ENCODE measurements at places on chromosomes 7 and 10.

DNA sequence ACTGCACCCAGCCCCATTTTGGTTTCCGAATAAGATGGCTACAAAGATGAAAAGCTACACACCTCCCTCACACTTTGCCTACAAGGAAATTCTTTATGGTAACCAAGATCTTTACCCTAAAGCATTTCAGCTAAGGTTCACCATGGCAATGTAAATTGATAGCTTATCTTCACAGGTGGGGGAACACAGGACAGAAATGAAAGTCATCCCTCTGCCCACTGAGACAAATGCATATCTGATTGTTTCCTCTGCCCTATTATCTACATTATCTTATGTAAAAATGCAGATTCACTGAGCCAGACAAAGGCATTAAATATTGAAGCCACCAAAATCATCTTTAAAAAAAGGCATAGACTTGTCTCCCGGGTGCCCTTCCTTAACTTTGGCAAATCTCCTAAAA is 3.2 kb upstream of the TMEM139 start:
- DNase-seq, result no peak

DNA sequence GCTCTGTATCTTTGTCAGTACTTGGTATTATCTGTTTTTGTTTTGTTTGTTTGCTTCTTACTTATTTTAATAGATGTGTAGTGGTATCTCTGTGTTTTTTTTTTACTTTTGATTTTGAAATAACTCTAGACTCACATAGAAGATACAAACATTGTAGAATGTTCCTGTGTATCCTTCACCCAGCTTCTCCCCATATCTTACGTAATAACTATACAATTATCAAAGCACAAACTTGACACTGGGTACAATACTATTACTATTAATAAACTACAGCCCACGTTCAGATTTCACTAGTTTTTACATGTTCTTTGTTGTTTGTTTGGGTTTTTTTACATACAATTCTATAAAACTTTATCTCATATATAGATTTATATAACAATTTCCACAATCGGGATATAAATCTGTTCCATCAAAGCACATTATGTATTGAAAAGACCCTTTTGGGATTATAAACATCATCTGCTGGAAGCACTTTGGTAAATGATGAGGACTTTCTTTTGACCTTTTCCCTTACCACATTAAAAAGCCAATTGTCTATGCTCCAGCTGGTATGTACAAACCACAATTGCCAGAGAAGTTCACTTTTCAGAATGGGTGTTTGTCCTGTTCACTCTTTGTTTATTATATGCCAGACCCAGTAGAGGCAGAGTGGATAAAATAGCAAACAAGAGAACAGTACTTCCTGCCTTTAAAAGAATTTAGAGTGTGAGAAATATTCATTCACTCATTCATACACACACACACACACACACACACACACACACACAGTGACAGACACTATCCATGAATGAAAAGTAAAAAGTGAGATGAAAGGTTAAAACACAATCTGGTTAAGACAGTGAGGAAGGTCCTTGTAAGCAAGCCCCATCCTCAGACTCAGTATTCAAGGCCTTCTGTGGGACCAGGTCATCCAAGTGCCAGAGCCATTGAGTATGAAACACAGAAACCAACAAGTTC is 113.0 kb downstream of the SGMS1 start:
- no peak for DNase-seq

DNA sequence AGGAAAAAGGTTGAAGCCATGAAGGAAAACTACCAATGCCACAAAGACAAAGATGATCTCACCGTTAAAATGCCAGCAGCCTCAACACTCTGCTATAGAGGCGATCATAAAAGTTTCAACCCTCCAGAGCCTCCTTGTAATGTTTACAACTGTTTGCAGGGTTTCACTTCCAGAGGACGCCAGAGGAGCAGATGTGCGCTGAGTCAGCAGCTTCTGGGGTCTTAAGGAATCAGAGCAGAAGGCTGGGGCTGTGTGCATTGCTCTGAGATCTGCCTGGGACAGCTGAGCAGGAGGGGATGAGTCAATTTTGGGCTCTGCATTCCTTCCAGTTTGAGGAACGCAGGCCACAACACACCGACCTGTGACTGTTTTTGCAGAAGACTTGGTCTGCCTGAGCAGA is 98.3 kb downstream of the TMEM130 start:
- DNase-seq, result no peak

DNA sequence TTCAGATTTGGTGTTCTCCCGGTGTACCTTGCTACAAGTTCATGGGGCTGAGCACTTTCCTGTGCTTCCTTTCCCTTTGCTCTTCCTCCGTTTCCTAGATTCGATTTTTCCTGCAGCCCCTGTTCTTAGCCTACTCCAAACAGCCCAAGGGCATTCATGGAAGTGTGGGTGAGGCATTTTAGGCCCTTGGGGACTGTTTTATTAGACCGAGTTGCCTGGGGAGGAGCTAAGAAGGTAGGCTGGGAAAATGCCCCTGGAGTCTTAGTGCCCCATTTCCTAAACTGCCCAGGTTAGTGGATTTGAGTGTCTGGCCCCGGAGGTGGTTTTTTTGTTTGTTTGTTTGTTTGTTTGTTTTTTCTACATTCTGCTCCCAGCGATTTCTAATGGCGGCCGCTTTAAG is 1.8 kb downstream of the LRMDA start:
- no peak for DNase-seq

GRCh38 chr10:59177031-59177797 is 771 bp downstream of the PHYHIPL start:
- no peak for DNase-seq

- no peak for DNase-seq
Measured at GRCh38 chr10:110893559-110894179, 21.9 kb downstream of the PDCD4 start.

DNA sequence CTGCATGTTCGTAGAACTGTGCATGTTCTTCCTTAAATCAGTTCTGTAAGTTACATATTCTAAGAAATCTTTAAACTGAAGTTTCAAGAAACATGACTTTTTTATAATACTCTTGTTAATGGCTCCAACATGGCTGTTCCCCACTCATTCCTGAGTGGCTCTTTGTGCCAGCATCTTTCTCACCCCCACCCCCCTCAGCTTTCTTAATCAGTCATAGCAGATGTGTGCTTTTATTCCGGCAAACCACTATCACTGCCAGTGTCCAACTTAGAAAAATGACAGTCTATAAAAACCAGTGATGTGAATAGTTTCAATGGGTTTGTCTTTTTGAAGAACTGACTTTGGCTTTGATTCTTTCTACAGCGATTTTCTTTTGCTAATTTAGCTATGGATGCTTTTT is 37.6 kb downstream of the PITRM1 start:
- DNase-seq, result no peak

DNA sequence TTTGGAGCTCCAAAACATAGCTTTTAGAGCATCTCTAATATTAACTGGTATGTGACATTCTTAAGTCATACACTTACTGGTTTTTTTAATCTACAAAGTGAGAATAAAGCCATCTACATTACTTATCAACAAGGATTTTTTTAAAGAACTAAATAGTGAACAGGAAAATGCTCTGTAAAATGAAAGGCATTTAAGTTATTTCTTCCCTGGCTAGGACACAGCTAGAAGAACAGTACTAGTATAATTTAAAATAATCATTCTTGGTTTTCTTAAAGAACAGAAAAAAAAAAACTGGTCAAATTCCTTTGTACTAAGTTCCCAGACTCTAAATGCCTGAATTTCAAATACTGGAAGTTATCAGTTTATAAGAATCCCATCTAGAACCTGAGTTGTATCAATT is 139.5 kb downstream of the SRPK2 start:
- DNase-seq, result no peak

- DNase-seq, result no peak
Measured at GRCh38 chr7:155191901-155192478, 105.7 kb upstream of the INSIG1 start.

- DNase-seq, result no peak
Measured at GRCh38 chr10:77325233-77325537, 312.4 kb downstream of the KCNMA1 start.

GRCh38 chr7:153943457-153943856 is 108.7 kb upstream of the DPP6 start:
- no peak for DNase-seq

- DNase-seq, result no peak
Measured at GRCh38 chr10:91540733-91541132, 92.1 kb downstream of the PPP1R3C start.

DNA sequence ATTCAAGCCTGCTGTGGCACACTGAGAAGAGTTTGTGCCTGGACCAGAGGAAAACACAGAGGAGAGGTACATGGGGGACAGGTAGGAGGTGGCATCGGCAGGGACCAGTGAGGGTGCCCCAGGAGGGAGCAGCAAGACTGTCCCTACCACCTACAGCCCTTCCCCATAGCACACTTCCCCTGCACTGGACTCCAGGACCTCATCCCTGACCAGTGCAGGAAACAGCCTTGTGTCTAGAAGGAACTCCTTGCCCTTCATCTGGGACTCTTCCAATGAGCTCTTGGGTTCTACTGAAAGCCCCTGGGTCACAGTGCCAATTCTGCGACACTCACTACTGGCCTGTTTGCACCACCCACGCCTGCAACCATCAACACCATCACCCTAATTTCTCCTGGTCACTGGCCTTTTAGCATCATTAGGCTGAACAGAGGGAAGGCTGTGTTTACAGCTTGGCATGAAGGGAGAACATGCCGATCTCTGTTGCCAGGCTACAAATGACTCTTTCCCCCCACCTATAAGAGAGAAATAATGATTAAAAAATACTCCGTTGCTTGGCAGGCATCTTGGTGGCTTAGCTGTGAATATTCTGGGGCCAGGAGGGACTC is 371.9 kb upstream of the ZMIZ1 start:
- no peak for DNase-seq

GRCh38 chr7:148241700-148242293 is 348.8 kb upstream of the C7orf33 start:
- no peak for DNase-seq

DNA sequence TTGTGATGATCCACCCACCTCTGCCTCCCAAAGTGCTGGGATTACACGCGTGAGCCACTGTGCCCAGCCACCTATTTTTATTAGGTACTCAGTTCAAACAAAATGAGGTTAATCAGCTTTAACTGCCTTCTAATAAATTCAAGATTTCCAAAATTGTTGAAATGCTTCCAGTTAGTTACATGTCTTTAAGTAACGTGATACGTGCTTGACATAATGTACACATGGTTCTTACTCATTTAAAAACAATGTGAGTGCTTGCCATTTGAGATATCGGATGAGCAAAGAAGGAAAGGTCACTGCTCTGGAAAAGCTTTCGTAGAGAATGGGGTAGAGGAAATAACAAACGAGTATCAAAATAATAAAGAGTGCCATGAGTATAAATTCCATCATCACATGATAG is 83.6 kb downstream of the KMT2E start:
- no peak for DNase-seq

GRCh38 chr10:120557311-120557710 is 100.3 kb downstream of the PLPP4 start:
- DNase-seq, result no peak

- DNase-seq, result no peak
Measured at GRCh38 chr7:99010281-99010680, 131.9 kb downstream of the TRRAP start.

DNA sequence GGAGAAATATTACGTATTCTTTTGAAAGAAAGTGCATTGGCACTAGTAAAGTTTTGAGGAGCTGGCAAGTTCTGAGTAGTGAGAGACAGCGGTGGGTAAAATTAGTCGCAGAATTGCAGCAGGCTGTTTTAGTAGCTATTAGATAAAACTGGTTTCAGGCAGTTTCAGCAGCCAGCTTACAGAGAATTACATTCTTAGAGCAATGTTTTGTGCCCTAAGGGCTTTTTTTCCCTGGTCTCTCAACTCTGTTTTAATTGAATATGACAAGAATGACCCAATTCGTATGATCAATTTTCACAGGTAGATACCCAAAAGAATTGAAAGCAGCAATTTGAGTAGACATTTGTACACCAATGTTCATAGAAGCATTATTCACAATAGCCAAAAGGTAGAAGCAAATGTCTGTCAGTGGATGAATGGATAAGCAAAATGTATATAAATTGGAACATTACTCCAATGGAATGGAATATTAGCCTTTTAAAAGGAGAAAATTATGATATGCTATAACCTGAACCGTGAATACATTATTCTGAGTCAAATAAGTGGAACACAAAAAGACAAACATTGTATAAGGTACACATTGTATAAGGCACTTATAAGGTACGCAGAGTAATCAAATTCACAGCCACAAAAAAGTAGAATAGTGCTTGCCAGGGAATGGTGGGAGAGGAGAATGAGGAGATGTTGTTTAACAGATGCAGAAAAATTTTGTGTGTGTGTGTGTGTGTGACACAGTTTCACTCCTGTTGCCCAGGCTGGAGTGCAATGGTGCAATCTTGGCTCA is 5.2 kb upstream of the KBTBD2 start:
- no peak for DNase-seq

GRCh38 chr10:101030496-101031127 is 317 bp downstream of the PDZD7 start:
- DNase-seq, result no peak

DNA sequence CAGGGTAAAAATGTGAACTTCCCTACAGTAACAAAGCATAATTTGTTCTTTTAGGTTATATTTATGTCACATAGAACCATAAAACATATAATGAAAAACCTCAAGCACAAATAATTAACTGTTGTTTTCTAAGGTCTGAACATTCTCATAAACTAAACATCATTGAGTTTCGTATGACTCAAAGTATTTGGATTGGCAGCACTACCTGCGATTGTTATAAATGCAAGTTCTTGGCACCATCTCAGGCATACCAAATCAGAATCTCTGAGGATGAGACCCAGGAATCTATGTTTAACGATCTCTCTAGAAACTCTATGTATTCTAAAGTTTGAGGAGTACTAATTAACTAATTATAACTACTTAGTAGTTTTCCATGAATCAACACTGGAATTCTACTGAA is 22.5 kb downstream of the ORC5 start:
- DNase-seq, result no peak

- DNase-seq, result no peak
Measured at GRCh38 chr7:25263337-25263736, 35.1 kb upstream of the NPVF start.

- no peak for DNase-seq
Measured at GRCh38 chr10:102268375-102268888, 23.1 kb downstream of the GBF1 start.

GRCh38 chr7:97506728-97507127 is 225.2 kb upstream of the TAC1 start:
- no peak for DNase-seq

- no peak for DNase-seq
Measured at GRCh38 chr10:68856352-68856751, 29.0 kb downstream of the STOX1 start.

- no peak for DNase-seq
Measured at GRCh38 chr7:102454468-102454867, 10.2 kb downstream of the ALKBH4 start.
